ENCODE measurements at places on chromosomes 16 and 17.

- no peak for DNase-seq
Measured at GRCh38 chr16:80330803-80331202, 210.0 kb upstream of the DYNLRB2 start.

GRCh38 chr17:49992933-49993422 lies 2.0 kb downstream of the DLX3 start:
- no peak for DNase-seq

GRCh38 chr16:56851671-56852400 lies 13.2 kb upstream of the SLC12A3 start:
- DNase-seq = no peak

DNA sequence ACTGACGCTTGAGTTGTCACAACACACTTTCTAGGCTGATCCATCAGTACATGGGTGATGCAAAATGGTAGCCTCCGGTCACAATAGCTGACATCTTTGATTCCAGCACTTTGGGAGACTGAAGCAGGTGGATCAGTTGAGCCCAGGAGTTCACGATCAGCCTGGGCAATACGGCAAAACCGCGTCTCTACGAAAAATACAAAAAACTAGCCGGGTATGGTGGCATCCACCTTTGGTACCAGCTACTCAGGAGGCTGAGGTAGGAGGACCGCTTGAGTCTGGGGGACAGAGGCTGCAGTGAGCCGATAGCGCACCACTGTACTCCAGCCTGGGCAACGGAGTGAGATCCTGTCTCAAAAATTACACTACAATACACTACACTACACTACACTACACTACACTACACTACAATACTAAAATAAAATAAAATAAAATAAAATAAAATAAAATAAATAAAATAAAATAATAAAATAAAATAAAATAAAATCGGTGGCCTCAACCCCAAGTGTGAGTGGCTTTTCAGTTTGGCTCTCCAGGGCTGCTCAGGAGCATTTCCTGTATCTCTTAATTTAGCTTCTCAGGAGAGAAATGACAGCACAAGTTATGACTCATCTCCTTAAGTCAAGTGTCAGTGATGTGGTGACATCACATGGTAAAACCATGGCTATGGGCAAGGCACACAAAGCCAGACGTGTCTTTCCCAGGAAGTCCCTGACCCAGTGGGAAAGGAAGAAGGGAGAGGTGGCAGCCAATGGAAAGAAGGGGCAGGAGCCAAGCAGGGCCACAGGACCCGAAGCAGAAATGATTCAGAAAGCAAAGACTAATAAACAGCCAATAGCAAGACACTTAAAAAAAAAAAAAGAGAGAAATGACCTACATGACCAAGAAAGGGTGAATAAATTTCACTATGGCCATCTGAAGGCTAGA lies 75.3 kb upstream of the TBC1D3K start:
- no peak for DNase-seq

DNA sequence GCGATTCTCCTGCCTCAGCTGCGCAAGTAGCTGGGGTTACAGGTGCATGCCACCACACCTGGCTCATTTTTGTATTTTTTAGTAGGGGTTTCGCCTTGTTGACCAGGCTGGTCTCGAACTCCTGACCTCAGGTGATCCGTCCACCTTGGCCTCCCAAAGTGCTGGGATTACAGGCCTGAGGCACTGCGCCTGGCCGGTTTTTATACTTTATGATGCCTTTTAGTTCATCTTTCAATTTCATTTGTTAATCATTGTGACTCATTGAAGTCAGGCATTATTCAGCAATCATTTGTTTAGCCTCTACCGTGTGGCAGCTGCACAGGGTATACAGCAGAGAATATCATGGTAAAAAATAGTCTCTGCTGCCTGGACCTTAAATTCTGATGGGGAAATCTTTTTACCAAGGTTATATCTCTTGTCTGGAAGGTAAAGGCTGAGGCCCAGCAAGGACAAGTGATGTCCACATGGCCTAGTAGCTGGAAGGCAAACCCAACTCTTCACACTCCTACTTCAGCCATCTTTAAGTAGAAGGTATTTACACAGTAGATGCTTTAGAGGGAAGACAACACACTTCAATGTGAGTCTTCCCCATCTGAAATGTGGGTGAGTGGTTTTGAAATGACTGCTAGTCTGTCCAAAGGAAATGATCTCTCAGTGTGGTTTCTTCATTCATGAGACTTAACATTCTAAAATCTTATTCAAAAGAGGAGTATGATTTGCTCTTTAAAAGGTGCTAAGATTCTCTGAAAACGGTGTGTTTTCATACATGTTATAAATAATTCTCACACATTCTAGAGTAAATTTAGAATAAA lies 2.4 kb downstream of the PRPSAP2 start:
- DNase-seq = no peak

DNA sequence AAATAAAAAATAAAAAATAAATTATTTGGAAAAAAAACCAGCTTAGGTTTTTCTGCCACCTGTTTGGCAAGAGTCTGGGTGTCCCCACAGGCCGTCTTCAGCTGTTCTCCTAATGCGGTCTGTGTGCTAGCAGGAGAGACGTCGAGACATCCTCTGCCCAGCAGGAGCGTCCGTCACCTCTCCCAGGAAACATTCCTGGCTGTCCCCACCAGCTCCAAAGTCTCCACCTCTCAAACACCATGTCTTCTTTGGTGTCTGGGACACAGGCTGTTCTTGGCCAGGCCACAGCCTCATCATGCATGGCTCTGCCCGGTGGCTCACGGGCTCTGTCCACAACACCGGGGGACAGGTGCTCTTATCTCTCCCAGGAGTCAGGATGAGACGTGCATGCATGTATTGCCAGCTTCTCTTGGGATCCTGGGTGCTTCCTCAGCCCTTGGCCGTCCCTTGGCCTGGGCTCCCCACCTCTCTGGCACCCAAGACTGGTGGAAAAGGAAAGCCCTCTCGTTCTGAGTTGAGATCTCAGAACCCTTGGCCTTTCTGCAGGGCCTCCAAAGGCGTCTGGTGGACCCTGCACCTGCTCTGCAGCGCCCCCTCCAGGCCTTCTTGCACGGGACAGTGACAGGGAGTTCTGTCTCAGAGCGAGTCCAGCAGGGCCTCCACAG lies 84.9 kb upstream of the CBX4 start:
- DNase-seq = no peak

- no peak for DNase-seq
Measured at GRCh38 chr16:80273635-80274538, 266.9 kb upstream of the DYNLRB2 start.

DNA sequence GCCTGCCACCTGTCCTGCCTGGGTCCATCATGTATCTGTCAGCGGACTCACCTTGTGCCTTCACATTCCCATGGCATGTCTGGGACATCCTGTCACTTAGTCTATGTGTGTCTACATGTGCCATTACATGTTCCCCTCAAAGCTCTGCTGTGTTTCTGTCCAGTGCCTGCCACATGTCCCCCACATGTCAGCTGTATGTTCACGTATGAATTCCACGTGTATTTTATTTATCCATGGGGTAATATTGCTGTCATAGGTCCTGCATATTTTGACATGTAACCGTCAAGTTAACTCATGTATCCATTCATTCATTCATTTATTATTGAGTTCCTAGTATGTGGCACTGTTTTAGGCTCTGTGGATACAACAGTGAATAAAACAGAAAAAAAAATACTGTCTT lies 20.8 kb downstream of the TMEM92 start:
- no peak for DNase-seq

DNA sequence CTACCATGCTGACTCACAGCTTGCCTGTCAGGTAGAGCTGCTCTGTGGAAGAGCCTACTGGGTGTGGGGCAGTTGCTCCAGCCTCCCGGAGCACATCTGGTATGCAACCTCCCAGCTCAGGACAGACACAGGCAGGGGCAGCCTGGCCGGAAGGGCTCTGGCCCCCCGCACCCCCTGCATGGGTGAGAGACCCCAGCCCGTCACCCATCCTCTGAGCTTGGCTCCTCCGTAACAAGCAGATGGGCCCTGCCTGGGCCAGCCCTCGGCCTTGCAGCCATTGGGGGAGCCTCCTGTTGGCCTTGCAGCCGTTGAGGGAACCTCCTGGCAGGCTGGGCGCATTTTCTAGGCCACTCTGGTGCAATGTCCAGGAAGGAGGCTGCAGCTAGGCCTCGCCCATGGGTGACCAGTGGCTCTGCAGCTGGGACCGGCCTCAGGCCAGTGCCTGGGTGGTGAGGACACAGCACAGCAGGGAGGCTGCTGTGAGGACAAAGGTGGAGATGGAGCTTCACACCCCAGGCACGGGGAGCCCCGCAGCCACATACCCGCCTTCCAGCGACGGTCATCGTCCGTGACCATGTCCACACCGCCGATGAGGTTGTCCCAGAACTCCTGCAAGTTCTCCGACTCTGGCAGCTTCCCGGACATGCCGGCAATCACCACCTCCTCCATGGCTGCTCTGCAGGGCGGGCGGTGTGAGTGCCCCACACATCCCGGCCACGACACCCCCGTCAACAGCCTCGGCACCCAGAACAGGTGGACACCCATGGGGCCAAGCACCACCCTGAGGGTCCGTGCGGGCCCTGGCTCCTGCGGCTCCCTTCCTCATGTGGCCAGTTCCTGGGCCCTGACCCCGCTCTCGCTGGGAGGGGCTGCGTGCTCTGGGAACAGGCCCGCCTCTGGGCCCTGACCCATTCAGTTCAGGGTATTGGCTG lies 2.0 kb downstream of the FASN start:
- no peak for DNase-seq

DNA sequence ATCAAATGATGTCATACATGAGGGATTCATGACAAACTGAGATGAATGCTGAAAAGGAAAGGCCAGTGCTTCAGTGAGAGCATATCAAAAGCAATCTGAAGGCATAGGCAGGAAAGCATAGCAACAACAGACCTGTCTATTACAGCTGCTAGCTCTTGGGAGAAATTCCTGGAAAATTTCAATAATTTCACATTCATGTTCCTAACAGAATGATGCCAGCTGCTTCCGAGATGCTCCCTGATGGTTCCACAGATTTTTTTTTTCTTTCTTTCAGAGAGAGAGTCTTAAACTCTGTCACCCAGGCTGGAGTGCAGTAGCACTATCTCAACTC lies 50.3 kb upstream of the CLEC3A start:
- DNase-seq = no peak

- DNase-seq = no peak
Measured at GRCh38 chr16:86631444-86631843, 53.1 kb downstream of the FOXL1 start.

- DNase-seq = no peak
Measured at GRCh38 chr17:19747829-19748806, at the start of gene ALDH3A1. Gene ALDH3A1, minus strand, starts transcription at chr17:19748298. Its CDS starts 3,169 bp downstream, at chr17:19745129.

- no peak for DNase-seq
Measured at GRCh38 chr16:49754495-49755312, 101.2 kb downstream of the ZNF423 start.

DNA sequence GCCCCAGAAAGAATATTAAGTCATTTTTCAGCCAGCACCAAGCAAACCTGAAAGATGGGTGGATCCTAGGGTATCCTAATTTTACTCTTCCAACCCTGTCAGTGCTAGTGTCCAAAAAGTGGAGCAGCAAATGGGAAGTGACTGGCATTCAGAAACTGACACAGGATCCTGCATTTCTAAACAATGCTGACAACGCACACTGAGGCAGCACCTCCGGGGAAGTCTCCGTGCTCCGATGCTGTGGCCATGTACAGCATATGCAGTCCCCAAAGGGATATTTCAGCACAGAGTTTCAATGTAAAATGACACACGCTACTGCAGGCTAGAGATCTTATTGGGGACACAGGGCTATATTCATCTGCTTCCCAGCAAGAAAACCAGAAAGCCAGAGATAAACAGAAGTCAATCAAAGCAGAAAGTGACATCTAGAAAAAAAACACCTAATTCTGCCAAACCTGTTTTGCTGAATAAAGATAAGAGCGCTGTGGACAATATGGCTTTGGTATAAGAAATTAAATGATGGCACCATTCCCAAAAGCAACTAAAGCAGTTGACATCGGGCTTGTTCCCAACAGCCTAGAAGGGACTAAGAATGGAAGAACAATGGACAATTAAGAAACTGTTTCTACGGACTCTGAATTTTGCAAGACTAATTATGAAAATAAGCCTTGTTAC lies 17.3 kb downstream of the XYLT1 start:
- no peak for DNase-seq

GRCh38 chr16:78931678-78932077 lies 668.9 kb downstream of the MAF start:
- no peak for DNase-seq

DNA sequence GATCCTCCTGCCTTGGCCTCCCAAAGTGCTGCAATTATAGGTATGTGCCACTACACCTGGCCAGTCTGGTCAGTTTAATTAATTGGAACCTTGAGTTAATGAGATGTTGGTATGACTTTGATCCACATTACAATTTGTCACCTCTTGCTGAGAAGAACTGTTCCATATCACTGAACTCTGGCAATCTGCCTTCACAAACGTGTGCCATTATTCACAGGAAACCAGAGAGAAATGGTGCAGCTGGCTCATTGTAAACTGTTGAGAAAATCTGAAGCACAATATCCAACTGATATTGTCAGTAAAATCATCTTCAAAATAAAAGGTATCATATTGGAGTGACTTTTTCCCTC lies 39.3 kb upstream of the YPEL2 start:
- no peak for DNase-seq

DNA sequence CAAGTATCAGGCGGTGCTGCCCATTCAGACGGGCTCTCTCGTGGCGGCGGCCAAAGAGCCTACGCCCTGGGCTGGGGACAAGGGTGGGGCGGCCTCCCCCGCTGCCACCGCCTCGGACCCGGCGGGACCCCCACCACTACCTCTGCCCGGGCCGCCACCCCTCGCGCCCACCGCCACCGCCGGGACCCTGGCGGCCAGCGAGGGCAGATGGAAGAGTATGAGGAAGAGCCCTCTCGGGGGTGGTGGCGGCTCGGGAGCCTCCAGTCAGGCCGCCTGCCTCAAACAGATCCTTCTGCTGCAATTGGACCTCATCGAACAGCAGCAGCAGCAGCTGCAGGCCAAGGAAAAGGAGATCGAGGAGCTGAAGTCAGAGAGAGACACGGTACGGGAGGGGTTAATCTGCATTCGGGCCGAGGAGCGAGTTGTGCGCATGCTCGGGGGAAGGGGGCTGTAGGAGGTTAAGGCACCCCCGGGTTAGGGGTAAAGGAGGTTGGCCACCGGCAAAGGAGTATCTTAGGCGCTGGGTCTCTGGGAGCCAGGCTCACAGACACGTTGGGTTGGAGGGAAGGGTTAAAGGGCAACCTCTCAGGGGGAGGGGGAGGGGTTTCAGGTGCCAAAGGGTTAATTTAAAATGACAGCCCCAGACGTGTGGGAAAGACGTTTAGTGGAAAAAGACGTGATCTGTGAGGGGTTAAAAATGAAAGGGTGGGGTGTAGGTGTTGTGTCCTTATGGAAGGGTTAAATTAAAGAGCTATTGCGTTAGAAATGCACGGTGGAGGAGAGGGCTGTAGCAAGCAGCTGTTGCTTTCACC lies 1.4 kb downstream of the MSL1 start:
- DNase-seq = peak; percentile 27
